ENCODE measurements at places on chromosomes 1 and 21. TPM values are rescaled to one million over a fixed set of nuclear protein-coding genes. Genes with fewer than 3 reads are reported as not detected.

DNA sequence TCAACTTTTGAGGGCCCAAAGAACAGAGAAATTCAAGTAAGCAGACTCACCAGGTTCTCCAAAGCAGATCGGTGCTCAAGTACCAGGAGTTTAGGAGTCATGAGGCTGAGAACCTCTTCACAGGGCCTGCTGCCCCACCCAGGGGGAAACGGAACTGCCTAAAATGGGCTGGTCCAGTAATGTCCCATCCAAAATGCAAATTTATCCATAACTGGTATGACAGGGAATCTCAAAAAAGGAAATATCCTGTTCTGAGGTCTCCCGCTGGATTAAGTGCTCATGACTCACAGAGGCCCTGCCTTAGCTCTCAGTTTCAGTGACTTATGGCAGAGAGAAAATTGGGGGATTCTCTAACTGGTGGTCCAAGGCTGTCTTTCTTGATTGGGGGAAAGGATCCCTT is 9.3 kb downstream of the SPRR2G start:
- DNase-seq: no peak

FLG2 gene
- not detected for total RNA-seq

GRCh38 chr1:34276606-34277005 is 99.9 kb downstream of the C1orf94 start:
- no peak for DNase-seq

DNA sequence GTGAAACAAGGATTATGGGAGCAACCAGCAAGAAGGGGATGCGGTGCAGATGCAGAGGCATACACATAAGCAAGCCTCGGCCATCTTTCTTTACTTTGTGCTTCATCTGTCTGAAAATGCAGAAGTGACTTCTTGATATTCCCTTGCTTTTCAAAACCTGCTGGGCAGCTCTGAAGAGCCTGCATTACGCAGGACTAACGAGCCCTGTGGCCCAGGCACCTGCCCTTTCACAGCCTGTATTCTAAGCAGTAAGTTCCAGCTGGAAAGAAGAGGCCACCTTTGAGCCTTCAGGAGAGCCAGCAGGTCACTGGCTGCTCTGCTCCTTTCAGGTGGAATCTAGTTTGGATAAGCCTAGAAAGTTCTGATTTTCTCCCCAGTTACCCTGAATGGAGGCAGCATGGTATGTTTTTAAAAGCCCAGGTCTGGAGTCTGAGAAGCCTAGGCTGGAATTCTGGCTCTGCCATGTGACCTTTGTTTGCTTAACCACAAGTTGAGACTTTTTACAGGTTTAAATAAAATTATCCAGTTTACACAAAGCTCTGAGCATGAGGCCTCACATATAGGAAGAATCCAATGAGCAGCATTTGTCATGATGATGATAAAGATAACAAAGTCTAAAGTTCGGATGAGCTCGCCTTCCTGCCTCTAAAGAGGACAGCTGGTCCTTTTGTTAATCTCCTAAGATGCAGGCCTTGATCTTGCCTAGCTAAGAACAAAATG is 122.9 kb downstream of the UBR4 start:
- no peak for DNase-seq

- no peak for DNase-seq
These were observed 330.5 kb upstream of the KAZN start for GRCh38 chr1:14267991-14268390.

TAF12 gene
- total RNA-seq: 44.9 TPM

DNA sequence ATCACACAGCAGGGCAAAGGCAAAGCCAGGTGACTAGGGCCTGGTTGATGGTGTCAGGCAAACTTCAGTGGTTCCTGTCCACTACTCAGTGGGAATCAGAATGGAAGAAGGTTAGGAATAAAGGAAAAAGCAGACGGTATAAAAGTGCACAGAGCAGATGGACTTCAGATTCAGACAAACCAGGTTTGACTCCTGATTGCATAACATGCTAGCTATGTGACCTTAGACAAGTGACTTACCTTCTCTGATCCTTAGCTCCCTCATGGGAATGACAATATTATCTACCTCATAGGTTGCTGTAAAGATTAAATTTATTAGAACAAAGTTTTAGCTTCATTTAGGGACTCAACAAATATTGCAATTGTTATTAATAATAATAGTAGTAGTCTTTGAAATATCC is 4.9 kb downstream of the PAQR7 start:
- DNase-seq: no peak

DNA sequence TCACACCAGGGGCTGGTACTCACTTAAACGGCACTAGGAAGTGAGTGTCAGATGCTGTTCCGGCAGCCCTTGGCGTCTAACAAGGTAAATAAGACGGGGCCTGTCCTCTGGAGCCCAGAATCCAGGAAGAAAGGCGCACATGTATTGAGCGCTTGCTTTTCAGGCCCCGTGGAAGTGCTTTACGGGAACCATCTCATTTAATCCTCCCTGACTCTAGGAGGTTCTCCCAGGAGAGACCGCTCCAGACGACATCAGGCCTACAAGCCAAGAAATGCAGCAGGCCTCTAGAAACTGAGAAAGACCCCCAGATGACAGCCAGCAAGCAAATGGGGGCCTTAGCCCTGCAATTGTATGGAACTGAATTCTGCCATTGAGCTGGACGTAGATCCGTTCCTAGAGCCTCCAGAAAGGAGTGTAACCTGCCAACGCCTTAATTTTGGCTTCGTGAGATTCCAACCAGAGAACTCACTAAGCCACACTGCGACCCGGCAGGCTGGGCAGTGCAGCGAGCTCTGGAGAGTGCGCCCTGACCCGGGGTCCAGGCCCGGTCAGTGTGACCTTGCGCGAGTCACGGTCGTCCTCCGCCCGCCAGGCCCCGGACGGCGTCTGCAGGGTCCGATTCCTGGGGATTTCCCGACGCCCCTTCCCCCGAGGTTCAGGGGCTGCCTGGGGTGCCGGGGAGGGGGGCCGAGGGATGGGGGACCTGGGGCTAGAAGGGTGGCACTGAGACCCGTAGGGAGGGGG is 532 bp upstream of the MANEAL start:
- no peak for DNase-seq

DNA sequence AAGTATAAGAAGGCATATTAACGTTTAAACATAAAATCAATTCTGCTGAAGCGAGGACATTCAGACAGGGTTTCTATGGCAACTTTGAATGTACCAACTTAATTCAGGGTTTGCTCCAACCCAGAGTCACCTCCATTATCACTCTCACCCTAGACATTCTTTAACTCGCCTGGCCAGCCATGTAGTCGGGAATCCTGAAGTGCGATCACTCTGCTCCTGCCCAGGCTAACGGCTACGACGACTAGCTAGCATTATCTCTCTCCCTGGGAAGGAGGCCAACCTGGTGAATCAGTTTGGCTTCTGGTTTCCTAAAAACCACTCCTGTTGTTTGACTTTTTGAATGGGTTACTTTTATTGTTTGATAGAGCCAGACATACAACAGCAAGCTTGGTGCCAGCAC is 38.9 kb upstream of the ZBTB18 start:
- no peak for DNase-seq

DNA sequence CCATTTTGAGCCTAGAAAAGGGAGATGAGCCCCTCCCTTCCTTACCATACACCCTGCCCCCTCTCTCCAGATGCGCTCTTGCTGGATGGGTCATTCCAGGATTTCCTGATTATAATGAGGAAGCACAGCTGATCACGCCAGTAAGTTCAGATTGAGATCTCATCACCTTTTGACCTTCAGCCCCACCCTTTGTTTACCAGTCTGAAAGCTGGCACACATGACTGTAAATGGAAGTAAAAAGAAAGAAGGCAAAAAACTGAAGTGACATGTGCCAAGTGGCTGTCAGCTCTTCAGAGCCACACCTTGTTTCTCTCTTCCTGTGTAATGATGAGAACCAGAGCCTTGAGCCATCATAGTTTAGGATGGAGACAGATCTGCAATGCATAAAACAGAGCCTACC is 27.9 kb downstream of the S1PR1 start:
- DNase-seq: no peak

- no peak for DNase-seq
These were observed 131.8 kb downstream of the CCDC185 start for GRCh38 chr1:223524930-223525451.
